Inflammatory macrophage (primary cell): ENCODE measurements at places on chromosomes 1 and 21.

DNA sequence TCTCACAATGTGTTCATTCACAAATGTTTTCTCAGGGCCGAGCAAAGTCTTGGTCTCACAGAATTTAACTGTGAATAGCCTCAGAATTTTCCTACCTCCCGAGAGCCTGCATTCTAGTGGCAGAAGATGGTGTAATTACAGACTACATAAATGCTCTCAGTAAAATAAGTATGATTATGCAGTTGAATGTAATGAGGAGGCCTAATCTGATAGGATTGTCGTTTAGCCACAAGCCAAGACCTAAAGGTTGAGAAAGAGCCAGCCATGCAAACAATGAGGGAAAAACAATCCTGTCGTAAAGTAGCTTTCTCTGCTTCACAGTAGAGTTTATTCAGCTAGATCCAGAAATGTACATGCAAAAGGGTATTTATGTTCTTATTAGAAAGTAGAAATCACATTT, 607.8 kb upstream of the B3GALT2 start:
- no peak for DNase-seq

DNA sequence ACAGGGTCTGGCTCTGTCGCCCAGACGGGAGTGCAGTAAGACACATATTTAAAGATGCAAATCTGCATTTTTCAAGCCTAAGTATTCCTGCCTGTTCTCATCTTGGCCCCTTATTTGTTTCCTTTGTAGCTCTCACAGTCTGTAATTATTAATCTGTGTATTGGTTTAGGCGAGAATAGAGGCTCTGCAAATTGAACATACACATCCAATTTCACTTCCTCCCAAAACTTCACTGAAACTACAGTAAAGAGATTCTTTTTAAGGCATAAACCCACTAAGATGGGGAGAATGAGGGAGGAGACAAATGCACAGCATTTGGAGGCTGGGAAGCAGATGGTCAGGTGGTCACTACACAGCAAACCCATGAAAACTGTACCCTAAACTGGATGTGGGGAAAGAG, 21.0 kb downstream of the HMGN2 start:
- no peak for DNase-seq

DNA sequence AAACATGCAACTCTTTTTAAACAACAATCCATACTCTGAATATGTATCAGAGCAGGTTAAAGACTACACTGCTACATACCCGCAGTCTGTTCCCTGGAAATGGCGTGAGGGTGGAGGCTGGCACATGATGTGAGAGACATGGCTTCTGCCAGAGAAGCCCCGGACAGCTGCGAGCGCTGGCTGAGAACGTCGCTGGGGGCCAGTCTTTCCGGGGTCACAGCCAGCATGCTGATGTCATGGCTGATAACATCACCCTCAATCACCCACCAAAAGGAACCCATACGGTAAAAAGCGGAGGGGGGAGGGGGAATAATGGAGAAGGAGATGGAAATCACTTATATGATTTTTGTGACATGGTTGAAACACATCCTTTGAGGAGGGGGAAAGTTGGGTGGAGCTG, 29.1 kb downstream of the C1orf198 start:
- no peak for DNase-seq

- no peak for DNase-seq
Observed at GRCh38 chr1:178465011-178465410, 31.8 kb downstream of the CLEC20A start.

DNA sequence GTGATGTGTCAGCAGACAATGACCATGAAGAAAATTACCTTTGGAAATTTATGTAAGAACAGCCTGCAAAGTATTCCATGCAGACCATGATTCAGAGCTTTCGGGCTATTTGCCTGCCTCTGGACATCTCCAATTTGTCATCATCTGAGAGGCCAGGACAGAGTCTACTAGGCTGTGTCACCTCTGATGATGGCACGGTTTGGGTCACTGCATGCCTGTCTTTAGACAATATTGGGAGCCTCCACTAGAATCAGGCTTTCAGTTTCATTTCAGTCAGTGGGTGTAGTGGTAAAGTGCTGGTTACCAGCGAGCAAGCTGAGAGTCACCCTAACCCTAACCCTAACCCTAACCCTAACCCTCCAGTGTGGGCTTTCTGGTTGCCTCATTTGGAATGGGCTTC, 80.8 kb downstream of the KCNJ6 start:
- no peak for DNase-seq

- peak; percentile 75 for DNase-seq
Observed at GRCh38 chr1:235018720-235019444, 109.8 kb downstream of the TOMM20 start.

DNA sequence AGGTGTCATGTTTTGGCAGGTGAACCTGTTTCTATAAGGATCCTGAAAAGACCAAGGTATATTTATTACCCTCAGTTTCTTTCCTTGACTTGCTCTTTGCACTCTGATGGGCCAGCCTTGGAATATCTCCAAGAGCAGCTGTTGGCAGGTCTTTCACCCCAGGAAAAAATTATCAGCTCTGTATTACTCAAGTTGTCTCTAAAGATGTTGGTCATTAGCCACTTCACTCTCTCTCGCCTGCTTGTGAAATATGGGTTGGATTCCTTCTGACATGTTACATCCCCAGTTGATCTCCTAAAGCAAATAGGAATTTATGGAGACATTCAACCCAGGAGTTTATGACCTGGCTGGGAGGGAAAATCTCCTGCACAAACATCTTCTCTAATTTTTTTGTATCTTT, 85.9 kb downstream of the KCNJ15 start:
- DNase-seq, result no peak

DNA sequence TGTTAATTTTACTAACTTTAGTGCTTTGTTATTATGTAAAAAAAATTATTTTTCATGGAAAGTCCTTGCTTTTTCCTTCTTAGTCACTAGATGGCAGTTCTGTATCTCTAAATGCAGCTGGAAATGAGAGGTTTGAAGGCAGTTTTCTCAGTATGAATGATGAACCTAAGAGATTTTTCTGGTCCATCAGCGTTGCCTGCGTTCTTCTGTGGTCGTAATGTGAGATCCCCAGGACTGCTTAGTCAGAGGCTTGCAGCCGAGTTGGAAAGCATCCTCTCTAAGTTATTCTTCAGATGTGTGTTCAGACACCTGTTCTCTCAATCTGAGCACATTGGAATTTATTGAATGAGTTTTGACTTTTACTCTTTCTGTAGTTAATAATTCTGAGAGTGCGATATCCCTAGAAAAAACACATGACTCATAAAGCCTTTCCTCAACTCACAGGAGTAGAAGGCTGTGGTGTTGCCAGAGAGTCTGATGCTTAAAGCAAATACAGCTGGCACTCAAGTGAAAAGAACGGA, 99.3 kb downstream of the FMN2 start:
- DNase-seq, result no peak

GRCh38 chr1:24903560-24903954, 26.5 kb downstream of the RUNX3 start:
- no peak for DNase-seq

DNA sequence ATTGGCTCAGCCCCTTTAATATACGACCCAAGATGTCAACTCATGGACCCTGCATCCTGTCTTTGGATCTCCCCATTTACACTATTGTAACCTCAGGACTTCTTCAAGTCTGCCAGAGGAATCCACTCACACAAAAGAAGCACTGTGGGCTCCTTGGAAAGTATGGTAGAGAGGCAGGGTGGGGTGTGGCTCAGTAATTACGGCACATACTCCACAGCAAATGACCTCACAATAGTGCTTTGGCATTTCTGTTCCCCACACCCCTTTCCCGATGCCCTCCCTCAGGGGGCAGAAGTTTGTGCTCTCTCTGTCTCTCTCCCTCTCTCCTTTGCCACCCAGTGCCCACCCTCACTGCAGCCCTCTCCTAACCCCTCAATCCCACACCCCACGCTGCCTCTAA, 27.8 kb upstream of the IFNAR2 start:
- no peak for DNase-seq

DNA sequence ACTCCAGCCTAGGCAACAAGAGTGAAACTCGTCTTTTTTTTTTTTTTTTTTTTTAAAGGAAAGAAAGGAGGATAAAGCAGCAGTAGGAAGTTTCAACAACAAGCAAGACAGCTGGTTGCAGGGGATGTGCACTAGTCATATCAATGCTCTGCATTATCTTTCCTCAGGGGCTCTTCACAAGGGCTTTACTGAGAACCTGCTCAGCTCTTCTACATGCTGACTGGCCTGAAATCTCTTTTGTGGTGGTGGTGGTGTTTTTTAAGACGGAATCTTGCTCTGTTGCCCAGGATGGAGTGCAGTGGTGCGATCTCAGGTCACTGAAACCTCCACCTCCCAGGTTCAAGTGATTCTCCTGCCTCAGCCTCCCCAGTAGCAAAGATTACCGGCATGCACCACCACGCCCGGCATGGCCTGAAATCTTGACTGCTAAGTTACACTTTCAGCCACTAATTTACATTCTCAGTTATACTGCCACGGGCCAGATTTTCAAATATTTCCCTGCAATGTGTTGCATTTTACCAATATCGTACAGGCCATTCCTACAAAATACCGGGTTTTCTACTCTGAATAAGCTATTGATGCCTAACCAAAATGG, 68.0 kb downstream of the PUM1 start:
- DNase-seq, result no peak

GRCh38 chr1:12556368-12556930, 61.6 kb downstream of the DHRS3 start:
- peak; percentile 73 for DNase-seq

DNA sequence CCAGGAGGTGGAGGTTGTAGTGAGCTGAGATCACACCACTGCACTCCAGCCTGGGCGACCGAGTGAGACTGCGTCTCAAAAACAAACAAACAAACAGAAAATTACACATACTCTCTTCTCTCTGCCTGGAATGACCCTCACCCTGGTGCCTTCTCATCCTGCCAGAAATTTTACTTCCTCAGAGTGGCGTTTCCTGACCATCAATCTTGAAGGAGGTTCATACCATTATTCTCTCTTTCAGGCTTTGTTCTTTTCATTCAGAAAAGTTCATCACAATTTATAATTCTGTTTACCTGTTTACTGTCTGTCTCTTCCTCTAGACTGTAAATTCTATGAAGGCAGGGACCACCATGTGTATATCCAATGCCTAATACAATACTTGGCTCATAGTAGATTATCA, 79.3 kb downstream of the RPS6KA1 start:
- peak; percentile 18 for DNase-seq

GRCh38 chr1:224831501-224831900, 98.0 kb upstream of the DNAH14 start:
- DNase-seq, result no peak

GRCh38 chr21:17903029-17903806, 84.1 kb upstream of the C21orf91 start:
- peak; percentile 62 for DNase-seq

GRCh38 chr1:118335331-118335732, 150.3 kb upstream of the SPAG17 start:
- no peak for DNase-seq

- no peak for DNase-seq
Observed at GRCh38 chr1:18943162-18943561, 13.3 kb downstream of the IFFO2 start.

- peak; percentile 88 for DNase-seq
Observed at GRCh38 chr1:66732407-66733166, 19.7 kb upstream of the DYNLT5 start.

GRCh38 chr1:107404756-107405155, 263.9 kb downstream of the NTNG1 start:
- DNase-seq, result no peak

GRCh38 chr1:167658574-167659328, 28.7 kb downstream of the RCSD1 start:
- DNase-seq, result peak; percentile 80

DNA sequence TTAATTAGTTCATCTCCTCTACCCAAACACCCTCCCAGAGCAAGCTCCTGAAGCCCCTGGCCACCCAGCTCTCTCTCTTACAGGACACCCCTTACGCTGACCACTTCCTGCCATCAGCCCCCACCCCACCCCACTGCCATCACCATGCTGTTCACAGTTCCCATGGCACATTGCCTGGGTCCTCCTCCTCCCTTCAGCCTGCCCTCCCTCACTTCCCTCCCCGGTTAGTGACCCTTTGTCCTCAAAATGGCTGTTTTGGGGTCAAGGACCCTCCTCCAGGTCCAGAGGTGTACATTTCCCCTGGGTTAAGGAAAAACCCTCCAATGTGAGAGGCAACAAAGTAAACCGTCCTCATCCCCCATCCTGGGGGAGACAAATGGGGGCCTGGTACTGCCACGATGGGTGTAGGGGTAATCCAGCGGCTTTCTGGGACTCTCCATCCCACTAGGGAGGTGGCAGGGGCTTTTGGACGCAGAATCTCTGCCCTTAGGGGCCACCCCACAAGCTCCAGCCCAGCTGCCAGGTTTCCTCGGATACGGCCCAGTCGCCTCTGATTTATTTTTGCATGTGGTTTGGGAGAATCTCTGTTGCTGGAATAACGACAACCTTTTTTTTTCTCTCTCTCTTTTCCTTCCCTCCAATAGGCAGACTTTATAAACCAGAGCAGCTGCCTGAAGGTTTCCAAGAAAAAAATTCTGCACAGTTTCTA, 8.5 kb downstream of the CAMK2N1 start:
- DNase-seq, result no peak

DNA sequence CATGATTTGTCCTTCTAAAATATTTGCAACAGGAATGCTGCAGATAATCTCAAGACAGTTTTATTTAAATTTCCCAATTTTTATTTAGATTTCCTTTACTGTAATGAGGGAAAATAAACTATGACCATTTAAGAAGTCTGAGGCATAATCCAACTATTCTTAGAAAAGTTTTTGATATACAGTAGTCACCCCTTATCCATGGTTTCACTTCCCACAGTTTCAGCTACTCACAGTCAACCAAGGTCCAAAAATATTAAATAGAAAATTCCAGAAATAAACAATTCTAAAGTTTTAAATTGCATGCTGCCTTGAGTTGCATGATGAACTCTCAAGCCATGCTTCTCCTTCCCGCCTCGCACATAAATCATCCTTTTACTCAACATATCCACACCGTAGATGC, 33.3 kb downstream of the TOR3A start:
- DNase-seq, result no peak

- DNase-seq, result no peak
Observed at GRCh38 chr1:156062189-156062588, 1.2 kb downstream of the RAB25 start.

DNA sequence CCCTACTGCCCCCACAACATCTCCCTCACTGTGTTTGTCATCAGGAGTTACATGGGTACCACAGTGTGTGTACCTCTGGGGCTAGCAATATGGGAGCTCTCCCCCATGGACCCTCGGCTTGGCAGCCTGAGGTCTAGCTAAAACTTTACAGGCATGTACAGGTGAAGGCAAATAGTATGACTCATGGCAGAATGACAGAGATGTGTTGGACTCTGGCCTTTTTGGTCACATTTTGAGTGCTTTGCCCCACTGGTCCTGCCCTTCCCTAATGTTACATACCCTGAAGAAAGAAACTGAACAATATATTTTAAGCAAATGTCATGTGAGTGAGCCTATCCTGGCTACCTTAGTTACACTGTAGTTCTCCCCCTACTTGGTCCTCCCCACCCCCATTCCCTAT, 124.0 kb downstream of the NGF start:
- no peak for DNase-seq

GRCh38 chr1:200304171-200304570, 105.7 kb downstream of the ZNF281 start:
- DNase-seq, result no peak
